ENCODE measurements at places on chromosomes 7 and 10. TPM values are rescaled to one million over a fixed set of nuclear protein-coding genes. Genes with fewer than 3 reads are reported as not detected.

GRCh38 chr7:97858221-97858620, 14.0 kb downstream of the ASNS start:
- no peak overlapping the region for H3K4me3 ChIP-seq
- H3K36me3 ChIP-seq = peaks cover 68% of the 10 kb centered on the region
- no peak overlapping the region for H3K27ac ChIP-seq
- H3K4me1 ChIP-seq = no peaks in the 10 kb centered on the region
- DNase-seq = no peak
- H3K27me3 ChIP-seq = no peaks in the 10 kb centered on the region

- H3K4me3 ChIP-seq = no peak overlapping the region
- no peak for DNase-seq
- no peaks in the 10 kb centered on the region for H3K27me3 ChIP-seq
- H3K4me1 ChIP-seq = peaks cover 73% of the 10 kb centered on the region
- no peak overlapping the region for H3K27ac ChIP-seq
Measured at GRCh38 chr10:34768261-34768971, 46.7 kb downstream of the PARD3 start.

- no peaks in the 10 kb centered on the region for H3K27me3 ChIP-seq
- H3K4me1 ChIP-seq = no peaks in the 10 kb centered on the region
- no peak overlapping the region for H3K27ac ChIP-seq
Measured at GRCh38 chr7:68700414-68700813, 897.9 kb upstream of the AUTS2 start.

- H3K4me3 ChIP-seq = no peak overlapping the region
- H3K27ac ChIP-seq = no peak overlapping the region
- no peaks in the 10 kb centered on the region for H3K27me3 ChIP-seq
Measured at GRCh38 chr7:138396251-138397070, 63.6 kb upstream of the TRIM24 start.

GRCh38 chr7:82005056-82005455, 235.2 kb upstream of the HGF start:
- no peak overlapping the region for H3K27ac ChIP-seq
- H3K4me3 ChIP-seq = no peak overlapping the region
- no peaks in the 10 kb centered on the region for H3K4me1 ChIP-seq
- no peaks in the 10 kb centered on the region for H3K27me3 ChIP-seq
- no peaks in the 10 kb centered on the region for H3K36me3 ChIP-seq

SLC13A1 gene
- not detected for total RNA-seq

- H3K27me3 ChIP-seq = no peaks in the 10 kb centered on the region
- no peaks in the 10 kb centered on the region for H3K36me3 ChIP-seq
- H3K27ac ChIP-seq = no peak overlapping the region
- no peak for DNase-seq
- no peaks in the 10 kb centered on the region for H3K4me1 ChIP-seq
Measured at GRCh38 chr7:83053965-83054364, 108.7 kb downstream of the PCLO start.

MICALL2 gene
- 13.0 TPM for total RNA-seq

DNA sequence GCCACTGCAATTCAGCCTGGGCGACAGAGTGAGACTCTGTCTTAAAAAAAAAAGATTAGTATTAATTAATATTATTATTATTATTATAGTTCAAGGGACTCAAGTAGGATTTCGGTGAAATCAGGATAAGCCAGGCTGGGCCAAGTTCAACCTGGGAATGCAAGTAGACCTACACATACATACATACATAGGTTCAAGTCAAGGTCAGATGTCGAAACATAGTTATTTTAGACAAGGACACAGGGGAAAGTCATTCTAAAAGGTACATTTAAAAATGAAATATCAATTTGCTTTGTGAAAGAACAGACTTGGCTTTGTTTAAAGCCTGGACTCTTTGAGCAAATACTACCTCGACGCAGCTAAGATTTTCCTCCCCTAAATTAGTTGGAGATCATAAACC, 149.3 kb downstream of the RNF133 start:
- peaks cover 5% of the 10 kb centered on the region for H3K4me1 ChIP-seq
- H3K36me3 ChIP-seq = no peaks in the 10 kb centered on the region
- H3K27ac ChIP-seq = no peak overlapping the region
- H3K4me3 ChIP-seq = no peak overlapping the region
- H3K27me3 ChIP-seq = no peaks in the 10 kb centered on the region

- H3K4me3 ChIP-seq = no peak overlapping the region
- peaks cover 11% of the 10 kb centered on the region for H3K36me3 ChIP-seq
- no peak overlapping the region for H3K27ac ChIP-seq
- H3K27me3 ChIP-seq = no peaks in the 10 kb centered on the region
Measured at GRCh38 chr10:132624061-132624846, 86.7 kb downstream of the INPP5A start.

- H3K27ac ChIP-seq = no peak overlapping the region
- H3K27me3 ChIP-seq = peaks cover 6% of the 10 kb centered on the region
- H3K4me1 ChIP-seq = no peaks in the 10 kb centered on the region
- H3K36me3 ChIP-seq = no peaks in the 10 kb centered on the region
- peak; percentile 60 for DNase-seq
Measured at GRCh38 chr10:133358162-133358924, 524 bp upstream of the FUOM start.

GRCh38 chr7:142352543-142352942, 94.7 kb upstream of the PRSS58 start:
- no peak overlapping the region for H3K4me3 ChIP-seq
- no peaks in the 10 kb centered on the region for H3K4me1 ChIP-seq
- H3K27me3 ChIP-seq = no peaks in the 10 kb centered on the region
- DNase-seq = no peak

CPXM2 gene
- total RNA-seq = 5.3 TPM

DNA sequence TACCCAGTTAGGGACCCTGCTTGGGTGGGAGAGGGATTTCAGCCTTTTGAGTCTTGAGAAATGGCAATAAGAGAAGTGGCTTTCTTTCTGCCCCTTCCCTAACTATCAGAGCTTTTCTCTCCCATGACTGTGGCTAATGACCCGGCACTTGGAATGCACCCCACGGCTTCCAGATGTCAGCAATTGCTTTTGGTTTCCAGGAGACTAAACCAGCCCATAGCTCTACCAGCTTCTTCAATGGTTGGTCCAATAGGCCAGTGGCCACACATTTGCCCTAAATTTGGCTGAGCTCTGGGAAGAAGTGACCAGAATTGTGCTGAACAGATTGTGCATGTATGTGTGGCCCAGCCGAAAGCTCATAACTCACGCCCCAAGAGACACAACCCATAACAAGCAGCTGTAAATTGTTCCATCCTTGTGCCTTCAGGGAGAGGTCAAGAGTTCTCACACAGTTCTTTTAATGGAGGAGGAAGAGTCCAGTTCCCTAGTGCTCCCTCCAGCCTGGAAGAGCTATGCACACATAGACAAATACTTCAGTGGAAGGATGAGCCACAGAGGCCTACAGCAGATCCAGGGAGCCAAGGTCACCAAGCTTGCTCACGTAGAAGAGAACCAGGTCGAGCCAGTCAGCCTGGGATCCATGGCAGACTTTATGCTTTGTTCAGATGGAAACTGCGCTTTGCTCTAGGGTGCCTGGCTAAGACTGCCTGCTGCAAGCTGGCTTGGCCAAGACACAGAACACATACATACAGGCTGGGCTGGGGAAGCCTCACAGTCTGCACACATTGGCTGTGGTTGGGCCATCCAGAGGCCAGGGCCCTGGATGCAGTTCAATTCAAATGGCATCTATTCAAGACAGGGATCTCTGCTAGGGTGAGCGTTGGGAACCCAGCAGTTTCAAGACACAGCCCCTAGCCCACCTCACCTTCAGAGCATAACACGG, 131.8 kb upstream of the HABP2 start:
- no peaks in the 10 kb centered on the region for H3K27me3 ChIP-seq
- DNase-seq = no peak
- no peaks in the 10 kb centered on the region for H3K36me3 ChIP-seq
- no peak overlapping the region for H3K4me3 ChIP-seq
- no peaks in the 10 kb centered on the region for H3K4me1 ChIP-seq

- H3K27ac ChIP-seq = no peak overlapping the region
- H3K36me3 ChIP-seq = no peaks in the 10 kb centered on the region
- H3K27me3 ChIP-seq = no peaks in the 10 kb centered on the region
- no peak for DNase-seq
- no peaks in the 10 kb centered on the region for H3K4me1 ChIP-seq
Measured at GRCh38 chr10:5490698-5491464, 8.5 kb downstream of the CALML5 start.
